ENCODE measurements at places on chromosomes 12 and 14.

GRCh38 chr12:22353615-22354325 is 19.3 kb upstream of the ST8SIA1 start:
- DNase-seq: no peak

- no peak for DNase-seq
These were observed 16.0 kb upstream of the AQP2 start for GRCh38 chr12:49934505-49934904.

- no peak for DNase-seq
These were observed 1.3 kb downstream of the HVCN1 start for GRCh38 chr12:110687396-110688169.

DNA sequence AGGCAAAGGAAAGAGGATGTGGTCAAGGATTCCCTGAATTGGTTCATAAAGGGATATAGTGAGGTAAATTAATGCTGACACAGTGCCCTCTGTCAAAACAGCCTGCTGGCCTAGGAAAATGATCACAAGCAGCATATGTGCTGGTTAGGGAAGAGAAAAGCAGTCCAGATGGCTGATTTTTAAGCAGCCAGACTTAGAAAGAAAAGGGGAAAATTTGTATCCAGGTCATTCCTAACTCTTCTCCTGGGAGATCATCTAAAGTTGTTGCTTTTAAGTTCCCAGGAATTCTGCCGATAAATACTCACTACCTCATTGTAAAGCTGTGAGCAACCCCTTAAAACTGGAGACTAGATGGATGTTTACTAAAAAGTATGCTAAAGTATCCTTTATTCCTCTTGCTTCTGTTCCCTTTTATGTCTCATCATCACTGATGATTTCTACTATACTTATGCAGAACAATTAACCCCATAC is 46.4 kb upstream of the CNOT2 start:
- DNase-seq: no peak

DNA sequence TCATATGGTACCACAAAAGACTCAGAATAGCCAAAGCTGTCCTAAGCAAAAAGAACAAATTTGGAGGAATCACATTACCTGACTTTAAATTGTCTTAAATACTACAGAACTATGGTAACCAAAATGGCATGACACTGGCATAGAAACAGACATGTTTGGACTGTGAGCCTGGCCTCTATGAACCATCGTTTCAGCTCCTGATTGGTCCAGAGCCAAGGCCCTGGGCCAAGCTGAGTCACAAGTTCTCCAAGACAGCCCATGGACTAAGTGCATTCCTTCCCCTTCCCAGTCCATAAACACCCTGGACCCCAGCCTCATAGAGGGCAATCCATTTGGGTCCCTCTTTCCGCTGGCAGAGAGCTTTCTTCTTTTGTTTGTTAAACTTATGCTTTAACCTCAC is 12.1 kb upstream of the PRR4 start:
- no peak for DNase-seq

DNA sequence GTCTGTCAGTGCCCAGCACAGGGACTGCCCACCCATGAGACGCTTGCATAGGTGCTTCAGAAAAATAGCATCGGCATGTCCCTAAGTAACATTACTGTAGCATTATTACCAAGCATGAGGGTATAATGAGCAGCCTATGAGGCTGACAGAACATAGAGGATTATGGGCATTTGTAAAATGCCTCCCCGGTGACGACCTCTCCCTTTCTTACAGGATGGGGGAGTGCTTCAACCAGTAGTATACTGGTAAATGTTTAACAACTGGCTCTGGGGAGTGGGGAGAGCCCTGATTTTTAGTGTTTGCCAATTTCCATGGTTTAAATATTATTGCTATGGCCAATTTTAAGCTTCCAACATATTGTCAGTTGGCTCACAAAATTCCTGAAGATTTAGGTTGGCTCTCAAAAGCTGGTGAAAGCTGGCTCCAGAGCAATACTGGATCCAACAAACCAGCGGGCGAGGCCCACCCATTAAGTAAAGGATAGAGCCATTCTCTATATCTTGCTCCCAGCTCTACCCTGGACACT is 104.5 kb downstream of the ETNK1 start:
- DNase-seq: no peak

DNA sequence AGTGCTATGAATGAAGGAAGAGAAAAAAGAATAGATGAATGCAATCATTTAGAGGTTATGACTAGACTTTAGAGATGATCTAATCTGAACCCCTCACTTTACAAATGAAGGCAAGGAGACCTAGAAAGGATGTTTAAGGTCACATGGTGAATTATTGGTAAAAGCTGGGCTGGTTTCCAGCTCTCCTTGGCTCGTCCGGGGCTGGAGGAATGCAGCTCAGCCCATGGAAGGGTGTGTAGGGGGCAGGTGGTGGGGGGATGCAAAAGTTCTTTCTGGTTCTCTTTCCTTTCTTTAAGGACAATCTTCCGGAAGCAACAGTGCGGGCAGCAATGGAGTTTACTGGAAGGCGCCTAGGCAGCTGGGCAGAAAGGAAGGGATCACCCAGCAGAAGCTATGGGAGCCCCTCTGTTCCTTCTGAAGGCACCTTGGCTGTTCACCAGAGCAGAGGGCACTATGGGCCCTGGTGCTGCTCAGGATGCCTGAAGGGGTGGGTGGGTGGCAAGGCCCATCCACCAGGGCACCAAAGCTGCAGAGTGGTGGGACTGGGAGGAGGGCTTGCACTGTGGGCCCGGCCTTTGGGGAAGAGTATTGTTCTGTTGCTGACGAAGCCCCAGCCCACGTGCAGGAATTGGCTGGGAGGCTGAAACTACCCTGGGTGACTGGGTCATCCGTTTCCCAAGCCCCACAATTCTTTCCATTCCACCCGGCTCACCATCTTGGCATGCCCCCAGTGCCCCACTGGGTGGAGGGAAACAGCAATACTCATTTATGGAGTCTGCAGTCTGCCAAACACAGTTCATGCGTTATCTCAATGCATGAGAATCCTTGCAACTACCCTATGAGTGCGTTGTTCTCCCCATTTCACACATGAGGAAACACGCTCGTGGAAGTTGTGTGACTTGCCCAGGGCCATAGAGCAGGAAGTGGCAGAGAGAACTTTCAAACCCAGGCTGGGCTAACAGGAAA is 78.2 kb downstream of the IRF2BPL start:
- no peak for DNase-seq

GRCh38 chr12:109743076-109743910 is 29.7 kb downstream of the FAM222A start:
- no peak for DNase-seq

GRCh38 chr12:102095677-102096263 is 24.1 kb downstream of the NUP37 start:
- no peak for DNase-seq

DNA sequence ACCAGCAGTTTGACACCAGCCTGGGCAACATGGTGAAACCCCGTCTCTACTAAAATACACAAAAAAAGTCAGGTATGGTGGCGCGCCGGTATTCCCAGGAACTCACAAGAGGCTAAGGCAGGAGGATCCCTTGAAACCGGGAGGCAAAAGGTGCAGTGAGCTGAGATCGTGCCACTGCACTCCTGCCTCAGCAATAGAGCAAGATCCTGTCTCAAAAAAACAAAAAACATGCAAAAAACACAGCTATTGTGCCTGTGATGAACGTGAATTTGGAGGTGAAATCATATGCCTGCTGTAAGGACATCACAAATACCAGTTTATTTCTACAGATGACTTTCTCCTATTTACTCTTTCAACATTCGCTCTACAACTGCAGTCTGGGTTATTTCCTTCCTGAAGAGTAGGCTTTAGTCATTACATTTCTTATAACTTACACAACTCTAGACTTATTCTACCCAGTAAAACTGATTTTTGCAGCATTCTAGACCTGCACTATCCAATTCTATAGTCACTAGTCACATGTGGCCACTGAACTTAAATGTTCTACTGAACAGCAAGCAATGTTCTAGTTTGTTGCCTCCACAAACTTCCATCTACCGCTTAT is 48.3 kb downstream of the HNRNPC start:
- DNase-seq: no peak

GRCh38 chr12:38456537-38457120 is 140.1 kb downstream of the ALG10B start:
- no peak for DNase-seq

GRCh38 chr12:49276304-49277290 is 11.7 kb downstream of the TUBA1C start:
- DNase-seq: no peak

DNA sequence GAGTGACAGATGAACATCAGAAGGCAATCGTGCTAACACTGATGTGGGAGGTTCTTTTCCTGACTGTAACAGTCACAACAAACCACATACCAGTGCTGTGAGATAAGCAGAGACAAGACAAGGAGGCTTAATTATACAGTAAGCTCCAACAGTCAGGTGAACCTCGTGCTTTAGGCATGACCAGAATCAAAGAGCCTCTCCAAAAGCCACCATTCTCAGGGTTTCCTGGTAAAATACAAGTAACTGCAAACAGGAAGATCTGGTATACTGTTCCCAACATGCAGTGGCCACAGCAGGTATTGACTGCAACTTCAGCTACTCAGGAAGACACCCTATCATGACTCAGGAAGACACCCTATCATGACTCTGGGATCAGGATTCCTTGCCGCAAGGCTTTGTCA is 47.3 kb upstream of the GTF2A1 start:
- DNase-seq: no peak

GRCh38 chr14:50036211-50036610 is 80.2 kb downstream of the VCPKMT start:
- no peak for DNase-seq

GRCh38 chr14:74848768-74849167 is 27.2 kb downstream of the PROX2 start:
- no peak for DNase-seq

- DNase-seq: no peak
These were observed 84.0 kb upstream of the PRICKLE1 start for GRCh38 chr12:42673535-42673934.

GRCh38 chr14:106872611-106873446 is 1346.4 kb downstream of the TMEM121 start:
- DNase-seq: peak; percentile 86

DNA sequence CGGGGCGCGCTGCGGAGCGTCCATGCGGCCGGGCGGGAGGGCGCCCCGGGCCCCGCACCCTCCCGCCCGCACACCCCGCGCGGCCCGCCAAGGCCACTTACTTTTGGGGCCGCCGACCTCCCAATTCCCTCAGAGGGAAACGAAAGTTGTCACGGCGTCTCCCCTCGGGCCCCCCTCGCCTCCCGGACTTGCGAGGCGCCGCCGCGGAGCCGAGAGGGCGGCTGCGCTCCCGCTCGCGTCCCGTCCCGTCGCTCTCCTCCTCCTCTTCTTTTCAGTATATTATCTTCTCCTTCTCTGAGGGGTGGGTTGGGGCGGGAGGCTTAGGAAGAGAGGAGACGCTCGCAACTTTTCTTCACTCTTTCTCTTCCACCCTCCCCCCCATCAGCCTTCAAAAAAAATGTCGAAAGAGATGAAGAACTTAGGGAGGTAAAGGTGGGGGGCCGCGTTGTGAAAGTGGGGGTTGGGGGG is 613 bp downstream of the DUSP16 start:
- DNase-seq: no peak

GRCh38 chr12:87924149-87924548 is 105.1 kb downstream of the C12orf50 start:
- DNase-seq: no peak

GRCh38 chr12:57166971-57167371 is 19.6 kb upstream of the LRP1-AS start:
- DNase-seq: no peak

DNA sequence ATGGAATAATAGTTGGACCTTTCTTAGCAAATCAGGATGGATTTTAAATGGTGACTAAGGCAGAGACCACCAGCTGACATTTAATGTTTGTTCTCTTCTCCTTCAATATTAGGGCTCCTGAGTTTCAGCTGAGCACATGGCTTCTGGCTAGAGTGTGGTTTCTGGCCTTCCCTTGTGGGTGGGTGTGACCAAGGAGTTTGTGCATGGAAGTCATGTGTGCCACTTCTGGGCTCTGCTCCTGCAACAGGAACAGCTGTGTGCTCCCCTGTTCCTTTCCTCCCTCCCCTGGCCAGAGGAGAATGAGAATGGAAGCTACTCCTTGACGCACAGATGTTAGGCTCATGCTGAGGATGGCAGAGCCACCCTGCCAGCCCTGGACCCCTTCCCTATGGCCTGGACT is 44.2 kb downstream of the CCDC175 start:
- no peak for DNase-seq

DNA sequence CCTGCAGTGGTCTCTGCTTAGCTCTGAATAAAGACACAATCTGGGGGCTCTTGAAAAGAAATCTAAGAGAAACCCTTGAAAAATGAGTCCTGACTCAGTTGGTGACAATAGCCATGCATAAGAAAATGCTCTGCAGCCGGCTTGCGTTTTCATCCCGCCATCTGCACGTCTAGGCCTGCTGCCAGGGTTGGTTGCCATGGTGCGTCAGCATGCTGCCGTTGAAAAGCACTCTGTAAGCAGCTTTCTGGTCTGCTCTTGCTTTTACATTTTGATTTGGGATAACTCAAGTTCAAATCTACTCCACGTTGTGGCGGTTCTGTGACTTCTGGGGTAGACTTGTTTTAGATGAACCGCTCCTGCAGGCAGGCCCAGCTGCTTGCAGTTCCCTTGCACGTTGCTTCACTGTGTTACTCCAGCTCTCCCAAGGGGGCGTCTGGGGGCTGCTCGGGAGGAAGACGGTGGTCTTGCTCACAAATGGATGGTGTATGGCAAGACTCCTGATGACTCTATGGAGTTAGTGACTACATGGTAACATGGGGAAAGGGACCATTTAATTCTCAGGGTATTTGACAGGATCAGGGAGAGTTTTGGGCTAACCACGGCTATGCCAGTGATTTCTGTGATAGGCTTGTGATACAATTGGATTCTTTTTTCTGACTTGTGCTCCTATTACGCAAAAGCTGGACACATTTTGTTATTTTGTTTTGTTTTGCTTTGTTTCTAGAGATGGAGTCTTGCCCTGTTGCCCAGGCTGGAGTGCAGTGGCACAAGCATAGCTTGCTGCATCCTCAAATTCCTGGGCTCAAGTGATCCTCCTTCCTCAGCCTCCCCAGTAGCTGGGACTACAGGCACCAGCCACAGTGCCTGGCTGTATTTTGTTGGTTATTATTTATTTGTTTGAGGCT is 15.8 kb downstream of the WNT5B start:
- DNase-seq: no peak

- no peak for DNase-seq
These were observed 41.8 kb upstream of the PPP2R5C start for GRCh38 chr14:101719708-101720107.

DNA sequence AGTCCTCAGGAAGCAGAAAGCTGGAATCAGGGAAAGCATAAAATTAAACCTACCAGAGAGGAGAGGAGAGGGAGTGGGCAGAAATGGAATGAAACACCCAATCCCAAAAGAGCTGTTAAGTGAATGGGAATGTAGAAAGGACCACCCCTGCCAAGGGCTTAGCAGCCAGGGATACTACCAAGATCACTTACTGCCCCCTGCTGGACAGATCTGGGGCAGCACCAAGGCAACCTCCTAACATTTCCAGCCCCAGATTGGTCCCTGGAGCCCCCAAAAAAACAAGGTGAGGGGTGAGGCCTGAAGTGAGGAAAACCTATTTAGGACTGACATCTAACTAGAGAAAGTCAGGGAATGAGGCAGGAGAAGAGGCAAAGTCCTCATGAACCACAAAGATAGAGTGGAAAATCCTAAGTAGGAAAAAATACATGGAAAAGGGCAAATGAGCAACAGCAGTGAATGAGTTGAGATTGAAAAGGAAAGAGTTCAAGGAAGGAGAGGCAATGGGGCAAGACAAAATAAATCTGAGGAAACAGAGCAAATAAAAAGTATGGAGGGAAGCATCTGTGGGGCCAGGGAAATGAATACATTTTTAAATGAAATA is 11.2 kb upstream of the FKBP11 start:
- DNase-seq: peak; percentile 62

- no peak for DNase-seq
These were observed 8.1 kb downstream of the ITGA7 start for GRCh38 chr12:55699471-55700055.
